Myocyte (in vitro differentiated cells): ENCODE measurements at places on chromosomes 13 and 19. TPM values are rescaled to one million over a fixed set of nuclear protein-coding genes. Genes with fewer than 3 reads are reported as not detected.

SLITRK5 gene
- under 0.01 and 0.05 TPM in 2 replicates for total RNA-seq

GRCh38 chr19:497869-498510 is 1.7 kb downstream of the MADCAM1 start:
- DNase-seq: no peak

GRCh38 chr13:99314640-99315176 is 7.5 kb upstream of the GPR183 start:
- no peak for DNase-seq

KIR3DL2 gene
- not detected in 2 replicates for total RNA-seq

- DNase-seq: no peak
Observed at GRCh38 chr13:27860743-27861142, 59.1 kb upstream of the PDX1 start.

ZNF793 gene
- total RNA-seq: 0.43 and 0.94 TPM in 2 replicates

- DNase-seq: no peak
Observed at GRCh38 chr13:23817830-23818229, 71.4 kb downstream of the MIPEP start.

DNA sequence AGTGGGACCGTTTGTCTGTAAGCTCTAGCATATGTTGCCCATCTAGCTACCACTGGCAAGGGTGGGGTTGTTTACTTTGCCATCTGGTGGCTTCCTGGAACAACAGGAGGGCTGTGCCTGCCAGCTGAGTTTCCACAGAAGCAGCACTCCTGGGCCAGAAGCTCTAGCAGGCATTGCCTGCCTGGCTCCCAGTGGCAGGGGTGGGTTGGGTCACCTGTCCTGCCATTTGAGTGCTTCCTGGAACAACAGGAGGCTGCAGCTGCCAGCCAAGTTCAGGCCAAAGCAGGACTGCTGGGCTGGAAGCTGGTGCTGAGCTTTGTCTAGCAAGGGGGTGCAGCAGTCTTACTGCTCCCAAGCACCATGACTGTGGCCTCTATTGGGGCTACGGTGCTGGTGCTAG is 239.7 kb downstream of the MTUS2 start:
- DNase-seq: no peak

OCEL1 gene
- total RNA-seq: 4.3 and 7.0 TPM in 2 replicates

DNA sequence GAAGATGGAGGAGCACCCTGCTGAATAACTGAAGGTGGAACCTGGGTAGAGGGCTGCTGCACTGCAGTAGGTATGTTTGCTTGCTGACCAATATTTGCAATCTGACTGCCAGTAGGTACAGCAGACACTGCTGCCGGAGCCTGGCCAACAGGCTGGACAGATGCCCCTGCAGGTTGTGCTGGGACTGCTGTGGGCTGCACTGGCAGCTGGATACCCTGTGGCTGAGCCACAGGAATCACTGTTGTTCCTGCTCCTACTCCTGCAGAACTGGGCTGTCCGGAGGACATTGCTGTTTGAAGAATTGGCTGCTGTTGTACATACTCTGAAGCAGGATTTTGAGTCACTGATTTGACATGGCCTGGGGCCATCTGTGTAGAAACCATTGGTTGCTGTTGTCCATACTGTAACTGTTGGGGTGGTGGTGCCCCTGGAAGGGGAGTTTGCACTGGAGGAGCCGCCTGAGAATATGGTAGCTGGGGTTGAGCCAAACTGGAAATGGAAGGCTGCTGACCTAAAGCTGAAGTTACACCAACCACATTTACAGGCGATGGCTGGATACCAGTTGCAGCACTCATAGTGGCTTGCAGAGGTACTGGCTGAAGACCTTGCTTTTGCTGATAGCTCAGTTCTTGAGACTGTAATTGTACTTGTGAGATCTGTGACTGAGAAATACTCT is 2.2 kb downstream of the TSC22D1 start:
- peak; percentile 69 for DNase-seq

GRCh38 chr13:30832845-30833332 is 73.2 kb upstream of the MEDAG start:
- DNase-seq: peak; percentile 38

DNA sequence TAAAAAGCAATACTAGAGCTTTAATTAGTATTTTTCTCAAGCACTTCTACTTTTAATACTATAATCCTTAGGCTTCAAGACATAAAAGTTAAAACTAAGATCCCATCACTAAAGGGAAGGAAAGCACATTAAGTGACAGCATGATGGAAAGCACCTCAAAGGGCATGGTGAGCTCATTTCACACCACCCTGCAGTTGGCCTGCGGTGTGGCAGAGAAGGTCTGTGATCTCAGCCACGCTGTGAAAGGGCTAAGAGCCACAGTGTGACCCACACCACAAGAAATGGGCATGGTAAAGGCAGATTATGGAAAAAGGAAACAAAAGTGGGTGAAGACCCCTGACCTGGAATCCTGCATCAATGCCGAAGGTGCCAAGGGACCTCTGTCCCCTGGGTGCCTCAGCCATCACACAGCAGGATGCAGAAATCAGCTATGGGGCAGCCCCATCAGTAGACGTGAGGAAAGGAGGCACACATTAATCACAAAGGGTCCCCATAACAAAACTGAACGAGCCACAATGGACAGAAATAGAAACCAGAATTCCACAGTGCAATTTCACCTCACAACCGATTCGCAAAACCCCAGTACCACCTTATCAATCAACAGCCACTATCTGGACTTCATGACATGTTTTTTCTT is 33.6 kb downstream of the TUBGCP3 start:
- DNase-seq: no peak

DNA sequence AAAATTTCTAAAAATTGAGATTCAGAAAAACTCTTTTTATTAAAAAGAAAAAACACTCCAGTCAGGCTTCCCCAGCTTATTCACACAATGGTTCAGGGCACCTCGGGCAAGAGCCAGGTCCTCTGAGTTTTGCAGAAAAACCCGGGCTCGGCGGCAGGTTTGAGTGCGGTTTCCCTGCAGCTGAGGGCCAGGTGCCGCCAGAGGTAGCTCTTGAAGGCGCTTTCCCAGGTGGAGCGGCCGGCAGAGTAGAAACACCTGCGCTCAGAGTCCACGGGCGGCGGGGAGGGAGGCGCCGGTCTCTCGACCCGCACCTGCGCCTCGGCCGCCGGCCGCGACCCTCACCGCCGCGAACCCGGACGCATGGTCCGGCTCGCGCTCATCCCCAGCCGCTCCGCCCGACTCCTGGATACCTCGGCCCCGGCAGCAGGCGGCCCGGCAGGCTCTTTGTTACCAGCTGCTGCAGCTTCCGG is 444 bp downstream of the PROSER1 start:
- DNase-seq: no peak

DNA sequence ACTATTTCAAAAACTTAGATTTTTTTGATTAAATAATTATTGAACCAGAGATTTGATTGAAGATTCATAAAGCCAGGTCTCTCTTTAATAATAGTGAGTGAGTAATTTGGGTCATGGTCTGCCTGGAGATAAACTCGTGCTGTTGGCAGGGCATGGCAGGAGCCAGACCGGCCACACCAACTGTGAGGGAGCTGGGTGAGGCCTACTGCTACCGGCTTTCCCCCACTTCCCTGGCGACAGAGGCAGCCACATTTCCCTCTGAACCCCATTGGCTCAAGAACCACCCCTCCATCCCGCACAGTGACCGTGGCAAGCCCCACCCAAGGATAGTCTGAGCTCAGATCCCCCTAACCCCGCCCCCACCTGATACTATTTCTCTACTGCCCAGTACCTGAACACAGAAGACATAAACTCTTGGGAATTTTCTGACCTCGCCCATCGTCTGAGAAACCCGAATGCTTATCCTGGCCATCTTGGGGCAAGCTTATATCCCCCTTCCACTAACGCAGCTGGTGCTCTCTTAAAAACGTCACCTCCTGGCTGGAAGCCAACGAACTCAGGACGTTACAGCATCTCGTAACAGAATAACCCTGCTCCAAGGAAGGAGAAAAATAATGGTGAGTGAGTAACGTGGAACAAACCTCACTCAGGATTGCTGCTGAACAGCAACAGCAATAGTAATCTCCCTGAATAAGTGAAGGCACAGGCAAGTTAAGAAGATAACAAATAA is 627.6 kb upstream of the PCDH9 start:
- DNase-seq: no peak

DNA sequence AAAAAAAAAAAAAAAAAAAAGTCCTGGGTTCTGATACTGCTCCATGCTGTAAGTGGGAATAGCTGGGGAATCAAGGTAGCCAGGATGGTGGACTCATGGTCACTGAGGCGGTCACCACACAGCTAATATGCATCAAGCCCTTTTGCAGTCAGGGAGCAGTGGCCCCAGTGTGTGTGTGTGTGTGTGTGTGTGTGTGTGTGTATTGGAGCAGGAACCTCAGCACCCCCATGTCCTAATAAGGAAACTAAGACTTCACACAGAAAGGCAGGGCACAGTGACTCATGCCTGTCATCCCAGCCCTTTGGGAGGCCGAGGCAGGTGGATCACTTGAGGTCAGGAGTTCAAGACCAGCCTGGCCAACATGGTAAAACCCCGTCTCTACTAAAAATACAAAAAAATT is 12.0 kb downstream of the B3GNT3 start:
- no peak for DNase-seq

TEX29 gene
- not detected in 2 replicates for total RNA-seq

- DNase-seq: no peak
Observed at GRCh38 chr13:98103942-98104880, 38.7 kb upstream of the FARP1 start.

ZNF382 gene
- 4.9 and 5.2 TPM in 2 replicates for total RNA-seq

DNA sequence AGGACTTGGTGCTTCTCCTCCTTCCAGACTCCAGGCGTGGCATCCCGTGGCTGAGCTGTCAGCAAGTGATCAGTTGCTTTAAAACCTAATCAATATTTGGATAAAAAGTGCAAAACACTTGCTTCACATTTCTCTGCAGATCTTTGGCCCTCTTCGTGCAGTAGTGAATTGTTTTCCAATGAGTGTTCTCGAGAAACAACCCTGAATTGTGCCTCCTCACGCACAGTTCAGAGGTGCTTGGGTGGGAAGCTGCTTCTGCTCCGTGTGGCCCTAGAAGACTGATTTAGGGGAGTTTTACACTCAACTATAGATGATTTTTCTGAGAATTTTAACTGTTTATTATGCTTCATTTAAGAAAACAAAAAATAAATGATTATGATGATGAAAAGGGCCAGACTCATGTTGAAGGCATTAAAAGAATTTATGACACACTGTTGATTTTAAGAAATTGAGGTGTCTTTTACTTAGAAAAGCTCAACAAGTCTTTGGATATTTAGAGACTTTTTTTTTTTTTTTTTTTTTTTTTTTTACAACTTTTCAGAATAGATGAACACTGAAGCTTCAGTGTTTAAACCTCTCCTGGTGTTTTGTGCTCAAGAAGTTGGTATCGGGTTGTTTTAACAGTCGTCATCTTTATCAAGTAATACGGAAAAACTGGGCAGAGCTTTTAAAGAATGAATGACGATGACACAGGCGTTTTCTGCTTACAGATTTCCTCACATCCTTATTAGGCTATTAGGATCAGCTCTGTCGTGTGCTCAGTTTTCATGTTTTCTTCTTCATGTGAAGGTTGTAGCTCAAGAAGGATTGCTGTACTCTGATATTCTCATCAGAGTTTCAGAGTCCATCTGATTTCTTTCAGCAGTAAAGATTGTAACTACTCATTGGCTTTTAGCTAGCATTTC is 39.5 kb upstream of the TEX29 start:
- DNase-seq: no peak

GRCh38 chr13:32423592-32423991 is 4.3 kb downstream of the N4BP2L1 start:
- no peak for DNase-seq

DNA sequence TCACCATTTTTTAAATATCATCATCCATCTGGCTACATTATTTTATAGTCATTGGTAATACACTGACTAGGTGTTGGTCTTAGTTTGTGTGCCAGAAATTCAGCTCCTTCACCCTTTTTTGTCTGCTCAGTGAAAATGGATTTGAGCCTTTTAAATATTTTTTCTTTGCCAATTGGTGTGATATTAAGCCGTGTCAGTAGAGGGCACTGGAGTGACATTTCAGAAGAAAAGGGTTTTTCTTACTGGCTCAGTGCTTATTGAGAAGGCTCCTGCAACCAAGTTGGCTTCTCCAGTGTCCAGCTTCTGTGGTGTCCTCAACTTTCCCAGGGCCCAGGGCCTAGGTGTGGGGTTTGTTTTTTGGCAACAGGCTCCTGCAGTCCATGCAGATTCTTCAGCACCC is 546.6 kb downstream of the DACH1 start:
- DNase-seq: no peak

GRCh38 chr19:31906111-31906871 is 439.1 kb upstream of the ZNF507 start:
- DNase-seq: peak; percentile 1

DNA sequence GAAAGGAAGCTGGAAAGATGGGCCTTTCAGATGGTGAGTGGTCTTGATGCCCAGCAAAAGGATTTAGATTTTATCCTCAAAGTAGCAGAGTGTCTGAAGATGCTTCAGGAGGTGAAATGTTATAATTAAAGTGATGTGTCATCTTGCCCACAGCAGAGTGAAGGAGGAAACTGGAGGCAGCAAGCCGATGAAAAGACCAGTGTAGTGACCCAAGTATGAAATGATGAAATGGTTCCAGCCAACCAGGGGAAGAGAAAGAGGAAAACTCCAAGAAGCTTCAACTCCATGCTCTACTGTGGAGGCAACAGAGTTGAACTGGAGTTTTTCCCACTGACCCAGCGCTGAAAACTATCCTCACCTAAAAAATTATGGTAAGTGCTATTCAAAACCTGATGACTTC is 66.7 kb downstream of the FOXO1 start:
- DNase-seq: no peak

MBD3L2 gene
- not detected in 2 replicates for total RNA-seq

LPAR2 gene
- 3.1 and 3.7 TPM in 2 replicates for total RNA-seq

- no peak for DNase-seq
Observed at GRCh38 chr13:22336460-22336859, 665.6 kb downstream of the FGF9 start.

MYBPC2 gene
- 65.8 and 124 TPM in 2 replicates for total RNA-seq

FCAR gene
- total RNA-seq: not detected in 2 replicates

DNA sequence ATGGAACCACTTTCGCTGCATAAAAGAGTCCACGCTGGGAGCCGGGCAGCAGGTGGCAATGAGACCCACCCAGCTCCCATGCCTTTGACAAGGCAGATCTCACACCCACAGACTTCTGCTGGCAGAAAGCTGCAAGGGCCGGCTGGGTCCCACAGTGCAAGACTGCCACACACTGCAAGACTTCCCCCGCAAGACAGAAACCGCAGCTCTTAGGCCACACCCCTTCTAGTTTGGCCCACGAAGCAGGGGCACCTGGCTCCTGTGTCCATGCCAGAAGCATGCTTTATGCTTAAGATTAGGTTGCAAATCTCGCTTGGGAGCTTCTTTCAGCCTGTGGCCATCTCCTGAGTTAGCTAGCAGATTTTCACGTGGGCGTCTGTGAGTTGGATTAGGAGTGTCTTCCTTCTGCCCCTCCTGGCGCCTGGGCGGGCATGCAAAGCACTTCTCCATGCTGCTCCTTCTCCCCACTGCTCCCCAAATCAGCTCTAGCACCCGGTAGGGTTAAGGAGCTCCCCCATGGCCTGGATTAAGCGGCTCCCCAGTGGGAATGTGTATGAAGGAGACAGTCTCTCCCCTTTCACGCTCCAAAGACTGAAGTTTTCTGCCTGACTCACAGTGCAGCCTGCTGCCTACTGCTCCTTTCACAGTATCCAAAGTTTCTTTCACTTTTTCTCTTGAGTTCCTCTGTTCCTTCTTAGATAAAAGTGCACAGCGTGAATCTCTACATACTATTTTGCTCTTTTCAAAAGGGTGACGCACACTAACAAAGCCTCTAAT is 17.7 kb downstream of the GPC6 start:
- DNase-seq: peak; percentile 84
